ENCODE measurements at places on chromosomes 16 and 17.

DNA sequence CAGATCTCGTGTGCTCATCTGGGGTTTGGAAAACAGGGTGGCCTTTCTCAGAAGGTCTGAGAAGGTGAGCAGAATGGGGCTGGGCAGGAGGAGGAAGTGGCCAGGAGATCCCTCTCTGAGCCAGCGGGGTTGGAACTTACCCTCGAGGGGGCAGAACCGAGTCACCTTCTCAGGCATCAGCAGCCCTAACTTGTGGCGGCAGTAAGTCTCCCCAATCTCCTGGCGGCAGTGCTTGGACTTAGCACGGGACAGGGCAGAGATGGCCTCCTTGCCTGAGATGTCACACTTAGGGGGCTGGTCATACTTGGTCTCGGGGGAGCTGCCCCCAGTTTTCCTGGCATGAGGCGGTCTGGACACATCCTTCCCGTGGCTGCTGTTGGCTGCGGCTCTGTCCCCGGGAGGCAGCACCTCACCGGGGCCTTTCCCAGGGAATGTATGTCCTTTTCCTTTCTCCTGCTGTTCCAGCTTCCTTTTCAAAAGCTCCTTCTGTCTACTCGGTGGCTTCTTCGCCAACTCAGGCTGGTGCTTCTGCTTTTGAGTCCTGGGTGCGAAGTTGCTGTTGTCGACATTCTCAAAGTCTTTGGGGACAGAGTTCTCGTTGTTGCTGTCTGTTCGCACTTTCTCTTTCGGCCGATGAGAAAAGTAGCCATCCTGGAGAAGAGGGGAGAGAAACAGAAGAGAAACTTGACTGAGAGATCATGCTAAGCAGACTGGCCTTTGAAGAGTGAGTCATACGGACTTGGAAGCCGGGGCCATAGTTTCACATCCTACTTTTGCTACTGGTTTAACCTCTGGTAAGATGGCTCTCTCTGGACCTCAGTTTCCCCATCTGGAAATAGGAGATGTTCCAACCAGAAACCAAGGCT lies 211.7 kb downstream of the XYLT1 start:
- no peak for DNase-seq

- no peak for DNase-seq
Observed at GRCh38 chr17:77451894-77452852, 311.4 kb downstream of the SEC14L1 start.

DNA sequence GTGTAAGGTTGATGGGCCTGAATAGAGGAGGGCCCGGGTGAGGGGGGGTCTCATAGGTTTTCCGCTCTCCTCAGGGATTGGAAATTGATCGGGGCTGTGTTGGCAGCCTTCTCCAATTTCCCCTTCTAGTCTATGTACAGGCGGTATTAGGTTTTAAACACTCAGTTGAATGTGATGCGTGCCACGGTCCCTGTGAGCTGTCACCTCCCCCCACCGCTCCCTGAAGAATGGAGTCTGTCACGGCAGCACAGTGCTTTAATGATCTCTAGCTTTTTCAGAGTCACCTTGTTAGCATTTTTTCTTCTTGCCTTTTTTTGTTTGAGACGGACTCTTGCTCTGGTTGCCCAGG lies 800 bp downstream of the COX4I1 start:
- no peak for DNase-seq

DNA sequence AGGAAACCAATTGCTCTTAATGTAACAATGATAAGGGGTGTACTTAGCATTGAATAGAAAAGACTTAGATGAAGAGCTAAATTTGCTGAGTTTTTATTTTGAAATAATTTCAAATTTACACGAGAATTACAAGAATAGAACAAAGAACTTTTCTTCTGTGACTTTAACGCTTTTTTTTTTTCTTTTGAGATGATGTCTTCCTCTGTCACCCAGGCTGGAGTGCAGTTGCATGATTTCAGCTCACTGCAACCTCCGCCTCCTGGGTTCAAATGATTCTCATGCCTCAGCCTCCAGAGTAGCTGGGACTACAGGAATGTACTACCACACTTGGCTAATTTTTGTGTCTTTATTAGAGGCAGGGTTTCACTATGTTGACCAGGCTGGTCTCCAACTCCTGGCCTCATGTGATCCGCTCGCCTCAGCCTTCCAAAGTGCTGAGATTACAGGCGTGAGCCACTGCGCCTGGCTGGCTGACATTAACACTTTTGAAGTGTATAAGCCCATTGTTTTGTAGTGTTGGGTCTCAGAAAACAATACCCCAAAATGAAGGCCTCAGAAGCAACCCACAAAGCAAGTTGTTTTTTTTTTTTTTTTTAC lies 2.1 kb downstream of the TEN1 start:
- DNase-seq: no peak

GRCh38 chr16:2514333-2515179 lies 804 bp downstream of the ATP6V0C start:
- no peak for DNase-seq

GRCh38 chr17:30219833-30220232 lies 15.7 kb downstream of the SLC6A4 start:
- no peak for DNase-seq

GRCh38 chr17:73785496-73785895 lies 141.3 kb upstream of the SDK2 start:
- no peak for DNase-seq

DNA sequence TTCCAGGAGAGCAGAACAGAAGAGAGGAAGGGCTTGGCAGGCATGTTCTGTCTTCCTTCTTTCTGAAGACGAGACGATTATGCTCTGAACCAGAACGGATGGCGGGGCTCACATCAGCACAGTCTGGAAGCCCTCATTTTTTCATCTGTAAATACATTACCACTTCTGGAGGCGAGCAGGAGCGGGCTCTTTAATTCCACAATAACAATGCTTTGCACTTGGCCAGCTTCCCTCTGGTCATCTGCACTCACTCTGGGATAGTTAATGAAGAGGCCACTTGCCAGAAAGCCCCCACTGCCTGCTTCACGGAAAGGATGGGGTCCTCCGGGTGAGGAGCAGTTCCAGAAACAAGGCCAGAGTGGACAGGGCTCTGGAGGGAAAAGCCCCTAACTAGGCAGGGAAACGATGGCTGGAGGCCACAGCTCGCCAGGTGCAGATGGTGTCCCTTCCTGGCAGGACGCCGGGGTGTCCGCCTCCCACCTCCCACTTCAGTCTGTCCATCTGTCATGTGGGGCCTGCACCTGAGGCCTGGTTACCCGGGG lies 13.1 kb upstream of the BCAR1 start:
- no peak for DNase-seq

GRCh38 chr16:29916979-29917378 lies 9.0 kb downstream of the KCTD13 start:
- DNase-seq: no peak

GRCh38 chr17:5665164-5665563 lies 80.9 kb upstream of the NLRP1 start:
- no peak for DNase-seq

GRCh38 chr17:48051706-48052486 lies 3.7 kb downstream of the NFE2L1 start:
- peak; percentile 72 for DNase-seq

DNA sequence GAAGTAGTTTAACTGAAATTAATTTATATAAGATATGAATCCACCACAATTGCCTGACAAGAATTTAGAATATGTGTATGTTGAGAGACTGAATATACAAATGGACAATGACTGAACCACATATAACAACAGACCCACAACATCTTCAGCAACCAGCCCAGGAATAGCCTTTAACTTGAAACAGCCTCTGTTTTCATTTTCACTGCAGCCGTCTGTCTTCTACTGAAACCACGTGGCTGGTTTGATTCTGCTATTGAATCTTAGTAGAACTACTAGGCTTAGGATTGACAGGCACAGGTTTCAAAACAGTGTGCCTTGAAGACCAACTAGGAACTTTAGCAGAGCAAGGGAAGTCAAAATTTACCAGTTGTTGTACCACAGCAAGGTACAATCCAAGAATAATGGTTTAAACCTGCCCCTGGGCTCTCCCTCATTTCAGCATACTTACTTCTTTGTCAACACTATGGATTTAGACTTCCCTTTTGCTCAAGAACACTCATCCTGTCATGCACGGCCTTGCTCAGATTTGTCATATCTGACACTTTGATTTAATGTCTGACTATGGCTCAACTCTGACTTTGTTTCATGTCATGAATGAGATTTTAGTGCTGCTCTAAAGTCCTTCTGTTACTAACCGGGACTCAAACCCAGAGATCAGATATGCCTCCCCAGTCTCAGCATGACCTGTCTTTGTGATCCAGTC lies 355.0 kb downstream of the KIF2B start:
- DNase-seq: no peak

- DNase-seq: no peak
Observed at GRCh38 chr17:72567774-72568173, 447.0 kb downstream of the SOX9 start.

DNA sequence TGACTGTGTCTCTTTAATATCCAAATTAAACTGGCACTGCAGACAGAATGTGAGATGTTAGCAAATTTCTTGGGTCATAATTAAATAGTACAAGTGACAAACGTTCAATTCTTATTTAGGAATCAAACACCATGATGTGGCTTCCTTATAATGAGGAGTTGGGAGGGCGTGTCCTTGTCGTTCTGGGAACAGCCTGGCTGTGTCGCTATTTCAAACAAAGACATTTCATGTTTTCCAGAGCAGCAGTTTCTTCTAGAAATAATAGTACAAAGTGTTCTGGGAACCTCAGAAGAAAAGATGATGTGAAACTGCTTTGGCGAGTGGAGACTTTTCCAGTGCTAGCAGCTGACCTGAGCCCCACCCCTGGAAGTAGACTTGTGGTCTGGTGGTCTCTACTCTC lies 301.7 kb upstream of the N4BP1 start:
- no peak for DNase-seq

GRCh38 chr17:57732062-57732461 lies 13.0 kb downstream of the CCDC182 start:
- no peak for DNase-seq

GRCh38 chr16:79257953-79258490 lies 342.5 kb downstream of the MAF start:
- no peak for DNase-seq

GRCh38 chr17:72512649-72513556 lies 392.1 kb downstream of the SOX9 start:
- no peak for DNase-seq

GRCh38 chr17:27579304-27579703 lies 51.7 kb upstream of the LGALS9 start:
- no peak for DNase-seq

DNA sequence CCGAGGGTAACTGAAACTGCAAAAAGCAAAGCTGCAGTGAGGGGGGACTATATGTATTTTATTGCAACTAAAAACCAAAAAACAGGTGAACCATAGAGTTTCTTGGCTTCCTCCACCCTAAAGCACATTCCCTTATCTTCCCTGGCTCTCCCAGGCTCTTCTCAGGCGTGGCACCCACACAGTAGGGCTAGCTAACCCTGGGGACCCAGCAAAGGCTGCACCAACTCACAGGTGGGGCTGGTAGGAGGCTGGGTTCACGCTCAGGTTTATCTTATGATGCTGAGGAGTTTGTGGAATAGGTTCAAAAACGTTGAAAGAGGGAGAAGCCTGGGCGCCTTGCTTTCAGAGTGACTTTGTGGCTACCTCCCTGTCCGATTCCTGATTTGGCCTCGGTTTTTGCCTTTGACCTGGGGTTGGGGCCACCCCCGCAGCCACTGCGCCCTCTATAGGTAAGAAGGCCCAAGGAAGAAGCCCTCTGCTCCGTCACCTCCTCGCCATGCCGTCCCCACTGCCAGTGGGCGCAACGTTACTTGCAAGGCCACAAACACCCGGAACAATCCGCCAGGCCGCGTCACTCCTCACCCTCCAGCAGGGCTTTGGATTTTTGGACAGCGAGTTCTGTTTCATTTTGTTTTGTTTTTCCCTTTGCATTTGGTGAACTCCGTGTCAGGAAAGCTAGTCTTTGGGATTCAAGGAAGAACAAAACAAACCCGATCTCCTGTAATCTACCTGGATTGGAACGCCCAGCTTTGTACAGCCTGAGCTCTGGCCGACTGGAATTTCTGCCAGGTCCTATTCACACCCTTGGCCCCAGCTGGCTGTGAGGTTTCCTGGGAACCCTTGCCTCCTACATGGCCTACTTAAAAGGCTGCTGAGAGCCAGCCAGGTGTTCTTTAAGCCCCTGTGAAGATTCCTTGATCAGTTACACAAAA lies 60.8 kb downstream of the TBC1D16 start:
- DNase-seq: no peak

- no peak for DNase-seq
Observed at GRCh38 chr17:79803997-79804855, 7.3 kb upstream of the CBX8 start.

- DNase-seq: peak; percentile 70
Observed at GRCh38 chr17:7862692-7863437, 5.1 kb downstream of the CYB5D1 start.

GRCh38 chr17:40345994-40346764 lies 18.4 kb downstream of the GJD3 start:
- DNase-seq: no peak

DNA sequence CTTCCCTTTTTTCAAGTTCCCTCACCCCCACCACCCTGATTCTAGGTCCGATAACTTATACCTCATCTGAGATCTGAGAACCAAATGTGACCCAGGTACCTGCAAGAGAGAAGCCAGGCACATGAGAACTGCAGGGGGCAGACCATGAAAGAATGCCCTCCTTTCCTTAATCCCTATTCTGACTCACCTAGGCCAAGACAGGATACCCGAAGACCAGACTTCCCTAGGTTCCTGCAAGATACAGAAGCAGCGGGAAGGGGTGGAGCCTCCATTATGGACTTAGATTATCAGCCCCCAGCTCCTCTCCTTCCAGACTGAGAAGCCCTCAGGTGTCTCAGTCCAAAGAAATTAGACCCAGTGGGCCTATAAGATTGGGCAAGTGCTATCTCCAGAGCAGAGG lies 2.1 kb downstream of the KCNAB3 start:
- no peak for DNase-seq

GRCh38 chr16:87248714-87249113 lies 68.5 kb downstream of the C16orf95 start:
- DNase-seq: no peak

DNA sequence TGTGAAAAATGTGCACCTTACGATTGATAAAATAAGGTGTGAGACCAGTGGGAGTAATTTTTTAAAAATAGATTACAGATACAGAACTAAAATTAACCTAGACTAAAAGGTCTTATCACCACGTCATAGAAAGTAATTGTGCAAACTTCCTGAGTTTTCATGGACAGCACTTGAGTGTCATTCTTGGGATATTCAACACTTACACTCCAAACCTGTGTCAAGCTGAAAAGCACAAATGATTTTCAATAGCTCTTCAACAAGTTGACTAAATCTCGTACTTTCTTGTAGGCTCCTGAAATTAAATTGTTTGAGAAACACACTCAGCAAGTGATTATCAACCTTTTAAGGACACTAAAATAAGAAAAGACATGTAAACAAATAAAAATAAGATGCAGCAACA lies 20.5 kb downstream of the BRCA1 start:
- DNase-seq: no peak

- DNase-seq: no peak
Observed at GRCh38 chr17:49703557-49704277, 4.0 kb downstream of the SLC35B1 start.

Measured in left kidney (tissue), 8 donors.